Activated CD4-positive, CD25-positive, alpha-beta regulatory T cell treated with anti-CD3 and anti-CD28 coated beads, Interleukin-2, amount 50 U/mL, for 16 hours (primary cell): ENCODE measurements at places on chromosomes 4 and X.

GRCh38 chr4:70915874-70916559 is 13.8 kb downstream of the MOB1B start:
- no peak for DNase-seq

DNA sequence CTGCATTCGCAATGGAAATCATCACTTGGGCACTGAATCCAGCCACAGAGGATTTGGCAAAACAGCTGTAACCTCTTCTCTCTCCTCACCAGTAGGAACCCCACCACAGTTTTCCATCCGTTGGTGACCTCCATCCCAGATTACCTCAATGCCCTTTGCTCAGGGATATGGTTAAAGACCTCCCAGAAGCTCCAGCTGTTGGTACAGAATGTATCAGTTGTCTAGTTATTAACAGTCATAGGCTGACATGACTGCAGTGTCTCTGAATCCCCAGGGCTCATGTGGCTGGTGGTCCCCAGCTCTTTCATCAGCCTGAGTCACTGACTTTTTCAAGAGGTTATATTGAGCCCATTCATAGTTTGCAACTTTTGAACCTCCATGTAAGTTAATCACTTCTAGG is 189.8 kb upstream of the HHIP start:
- no peak for DNase-seq

GRCh38 chr4:24511371-24512063 is 72.8 kb downstream of the DHX15 start:
- no peak for DNase-seq

- no peak for DNase-seq
These were observed 336.5 kb upstream of the SFRP2 start for GRCh38 chr4:154125340-154125739.

- no peak for DNase-seq
These were observed 10.3 kb downstream of the HADH start for GRCh38 chr4:107999932-108000539.

DNA sequence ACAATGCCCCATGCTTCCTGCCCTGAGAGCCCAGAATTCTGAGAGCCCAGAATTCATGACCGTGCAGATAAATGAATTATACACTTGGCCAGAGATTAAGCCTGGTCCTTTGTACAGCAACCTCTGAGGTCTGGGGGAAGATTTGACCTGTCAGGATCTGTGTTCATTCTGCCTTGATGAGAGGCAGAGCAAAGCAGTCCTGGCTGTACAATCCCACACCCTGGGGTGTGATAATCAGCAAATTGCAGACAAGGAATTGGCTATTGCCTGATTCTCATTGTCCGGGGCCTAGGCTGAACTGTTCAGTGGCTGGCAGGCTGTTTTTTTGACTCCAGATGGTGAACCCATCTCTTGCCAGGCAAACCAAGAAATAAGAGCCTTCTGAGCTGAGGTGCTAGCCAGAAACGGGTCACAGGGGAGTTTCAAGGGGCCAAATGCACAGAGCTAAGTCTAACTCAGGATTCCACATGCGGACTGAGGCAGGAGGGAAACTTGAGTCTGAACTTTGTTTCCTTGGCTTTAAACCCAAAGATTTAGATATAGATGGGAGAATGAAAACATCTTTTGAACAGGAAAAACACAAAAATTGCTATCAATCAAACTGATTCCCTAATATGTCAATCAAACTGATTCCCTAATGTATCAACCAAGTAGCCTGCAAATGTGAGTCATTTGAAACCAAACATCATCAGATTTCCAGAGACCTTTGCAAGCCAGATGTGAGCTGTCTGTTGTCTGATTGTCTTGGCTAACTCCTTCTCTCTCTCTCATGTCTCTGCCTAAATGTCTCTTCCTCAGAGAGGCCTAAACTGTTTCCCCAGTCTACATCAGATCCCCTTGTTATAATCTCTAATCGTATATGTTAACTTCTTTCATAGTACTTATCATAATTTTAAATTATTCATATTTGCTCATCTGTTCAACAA is 159.3 kb downstream of the ATG4A start:
- no peak for DNase-seq

GRCh38 chrX:130869239-130869638 is 33.8 kb downstream of the ENOX2 start:
- no peak for DNase-seq

GRCh38 chr4:40238008-40238699 is 41.3 kb downstream of the RHOH start:
- no peak for DNase-seq

DNA sequence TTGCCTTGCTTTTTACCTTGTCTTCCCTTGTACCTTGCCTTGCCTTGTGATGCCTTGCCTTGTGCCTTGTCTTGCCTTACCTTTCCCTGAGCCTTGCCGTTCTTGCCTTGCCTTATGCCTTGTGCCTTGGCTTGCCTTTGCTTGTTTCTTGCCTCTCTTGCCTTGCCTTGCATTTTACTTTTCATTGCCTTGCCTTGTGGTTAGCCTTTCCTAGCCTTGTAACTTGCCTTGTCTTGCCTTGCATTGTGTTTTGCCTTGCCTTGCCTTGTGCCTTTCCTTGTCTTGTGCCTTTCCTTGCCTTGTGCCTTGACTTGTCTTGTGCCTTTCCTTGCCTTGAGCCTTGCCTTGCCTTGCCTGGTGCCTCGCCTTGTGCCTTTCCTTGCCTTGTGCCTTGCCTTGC is 84.6 kb downstream of the TAB3 start:
- DNase-seq = no peak
